ENCODE measurements at places on chromosomes 3 and 15. TPM values are rescaled to one million over a fixed set of nuclear protein-coding genes. Genes with fewer than 3 reads are reported as not detected.

The MESP1 gene
- total RNA-seq, result 0.46 TPM

DNA sequence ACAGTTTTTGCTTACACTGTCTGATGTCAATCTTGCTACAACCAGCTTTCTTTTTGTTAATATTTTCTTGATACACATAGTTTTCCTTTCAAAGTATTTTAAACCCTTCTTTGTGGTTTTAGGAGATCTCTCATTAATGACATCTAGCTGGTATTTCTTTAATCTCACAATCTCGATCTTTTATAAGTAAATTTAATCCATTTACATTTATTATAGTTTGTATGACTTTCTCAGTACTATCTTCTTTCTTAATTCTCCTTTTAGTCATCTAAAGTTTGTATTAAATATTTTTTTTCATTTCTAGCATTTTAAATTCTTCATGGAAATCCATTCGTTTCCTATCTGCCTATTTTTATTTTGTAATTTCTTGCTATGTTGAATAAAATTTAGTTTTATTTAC, 55.4 kb downstream of the MRPL3 start:
- no peak for DNase-seq

DNA sequence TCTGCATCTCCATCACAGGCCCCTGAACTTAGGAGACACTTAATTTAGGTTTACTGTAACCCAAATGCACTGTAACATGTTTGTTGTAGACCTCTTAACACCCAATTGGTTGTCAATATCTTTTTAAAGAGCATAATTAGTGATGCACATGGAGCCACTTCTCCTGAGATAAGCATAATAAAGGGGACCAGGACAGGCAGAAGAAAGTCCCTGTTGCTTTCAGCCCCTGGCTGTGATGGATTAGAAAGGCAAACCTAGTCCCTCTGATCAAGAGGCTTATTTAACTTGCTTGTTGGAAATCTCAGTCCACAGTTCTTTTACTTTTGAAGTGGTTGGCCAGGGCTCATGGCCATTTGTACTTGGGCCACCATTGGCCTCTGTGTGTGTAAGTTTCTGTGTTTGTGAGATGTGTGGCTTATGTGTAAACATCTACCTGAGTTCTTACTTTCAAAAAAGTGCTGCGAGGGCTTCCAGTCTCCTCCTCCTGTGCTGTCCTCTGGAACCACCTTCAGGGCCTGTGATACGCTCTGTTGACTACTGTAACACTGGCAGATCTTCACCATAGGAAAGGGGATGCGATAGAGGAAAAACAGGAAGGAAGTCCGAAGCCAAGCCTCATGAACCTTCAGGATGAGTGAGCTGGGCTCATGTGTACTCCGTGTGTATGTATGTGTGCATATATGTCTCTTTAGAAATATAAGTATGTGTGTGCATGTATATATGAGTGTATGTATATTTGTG, 136.2 kb downstream of the EPHB1 start:
- DNase-seq, result no peak

DNA sequence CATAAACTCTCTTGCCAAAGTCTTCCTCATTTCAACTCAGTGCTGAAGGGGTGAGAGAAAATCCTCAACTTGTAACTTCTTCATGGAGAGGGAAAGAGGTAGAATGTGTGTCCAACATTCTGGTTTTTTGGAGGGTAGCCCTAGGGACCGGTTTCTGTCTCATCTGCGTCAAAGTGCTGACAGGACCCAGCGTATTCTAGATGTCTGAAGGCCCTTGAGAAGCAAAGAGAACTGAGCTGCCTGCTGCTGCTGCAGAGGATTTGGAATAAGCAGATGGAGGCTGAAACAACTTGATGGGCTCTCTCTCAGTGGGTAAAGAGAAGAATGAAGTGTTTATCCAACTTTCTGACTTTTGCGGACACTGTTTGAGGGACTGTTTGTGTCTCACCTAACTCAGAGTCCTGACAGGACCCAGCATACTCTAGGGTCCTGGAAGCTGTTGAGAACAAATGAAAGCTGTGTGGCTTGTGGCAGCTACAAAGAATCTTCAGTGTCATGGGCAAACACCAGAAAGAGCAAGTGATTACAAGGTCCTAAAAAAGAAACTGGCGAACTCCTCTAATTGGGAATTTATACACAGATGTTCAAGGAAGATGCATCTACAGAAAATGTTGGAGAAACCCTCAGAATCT, 174.4 kb downstream of the SI start:
- no peak for DNase-seq

DNA sequence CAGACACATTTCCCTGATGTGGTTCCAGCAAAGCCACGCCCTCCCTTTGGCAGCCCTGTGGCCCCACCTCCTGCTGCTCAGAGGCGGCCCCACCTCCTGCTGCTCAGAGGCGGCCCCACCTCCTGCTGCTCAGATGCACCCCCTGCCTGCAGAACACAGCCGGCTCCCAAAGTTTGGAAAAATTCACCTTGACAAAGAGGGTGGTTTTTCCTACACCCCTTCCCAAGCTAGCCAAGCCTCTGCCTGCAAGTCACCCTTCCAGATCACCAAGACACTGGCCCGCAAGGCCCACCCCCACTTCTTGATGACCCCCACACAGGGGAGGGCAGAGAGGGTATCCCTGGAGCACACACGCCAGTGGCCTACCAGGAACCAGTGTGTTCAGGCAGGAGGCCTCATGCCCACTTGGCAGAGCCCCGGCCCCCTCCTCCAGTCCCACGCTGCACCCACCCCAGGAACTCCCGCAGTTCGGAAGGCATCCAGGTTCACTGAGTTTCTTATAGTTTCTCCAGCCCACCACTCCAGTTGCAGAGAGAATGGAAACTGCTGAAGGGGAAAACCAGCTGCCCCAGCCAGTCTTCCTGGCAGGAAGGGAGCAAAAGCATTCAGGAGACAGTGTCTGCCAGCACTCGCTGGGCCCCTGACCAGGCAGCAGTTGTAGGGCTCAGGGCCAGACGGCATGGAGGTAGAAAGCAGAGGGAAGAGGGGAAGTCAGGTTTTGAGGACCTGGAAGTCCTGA, 2.3 kb upstream of the HAPLN3 start:
- DNase-seq, result peak; percentile 49

GRCh38 chr3:61381745-61382392, 130.6 kb upstream of the FHIT start:
- no peak for DNase-seq

The CEP63 gene
- total RNA-seq, result 26.1 TPM

The SLC22A14 gene
- total RNA-seq, result 0.14 TPM

The IL5RA gene
- not detected for total RNA-seq

The UBAP1L gene
- total RNA-seq, result 0.40 TPM

The DOCK3 gene
- 0.04 TPM for total RNA-seq

- no peak for DNase-seq
Measured at GRCh38 chr3:143383421-143383820, 263.9 kb downstream of the CHST2 start.

DNA sequence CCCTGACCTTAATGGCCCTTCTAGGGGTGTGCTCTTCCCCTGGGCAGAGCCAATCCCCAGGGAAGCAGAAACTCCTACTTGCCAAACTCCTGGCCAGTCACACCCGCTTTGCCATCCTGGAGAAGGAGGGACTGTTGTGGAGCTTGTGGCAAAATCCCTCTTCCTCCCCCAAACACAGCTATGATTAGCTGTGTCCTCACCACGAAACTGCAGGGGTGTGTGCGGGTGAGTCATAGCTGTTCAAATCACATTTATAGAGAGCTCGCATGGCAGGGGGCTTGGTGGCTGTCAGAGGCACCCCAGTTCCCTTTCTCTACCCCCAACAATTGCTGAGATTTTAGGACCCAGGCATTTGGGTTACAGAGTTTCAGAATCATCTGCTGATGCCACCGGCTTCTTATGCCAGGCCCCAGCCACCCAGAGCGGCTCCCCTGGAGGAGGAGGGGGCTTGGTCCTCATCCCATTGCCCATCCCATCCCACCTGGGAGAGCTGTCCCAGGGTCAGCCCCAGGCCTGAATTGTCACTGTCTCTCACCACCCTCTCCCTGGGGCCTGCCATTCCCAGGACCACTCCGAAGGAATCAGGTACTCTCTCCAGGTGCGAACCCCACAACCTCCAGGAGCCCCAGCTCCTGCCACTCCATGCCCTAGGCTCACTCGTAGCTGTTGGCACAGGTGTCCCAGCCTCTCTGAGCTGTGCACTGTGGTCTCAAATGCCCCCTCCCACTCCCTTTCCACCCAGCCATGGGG, 28.8 kb upstream of the MAGEF1 start:
- DNase-seq, result no peak

- no peak for DNase-seq
Measured at GRCh38 chr3:127789990-127790881, 32.1 kb downstream of the MGLL start.

The FAN1 gene
- 11.7 TPM for total RNA-seq

GRCh38 chr3:178655488-178655887, 119.3 kb downstream of the KCNMB2 start:
- no peak for DNase-seq

- no peak for DNase-seq
Measured at GRCh38 chr3:185865247-185865646, 40.4 kb upstream of the IGF2BP2 start.

The TTLL13 gene
- 0.04 TPM for total RNA-seq

The PROS1 gene
- total RNA-seq, result 11.2 TPM

DNA sequence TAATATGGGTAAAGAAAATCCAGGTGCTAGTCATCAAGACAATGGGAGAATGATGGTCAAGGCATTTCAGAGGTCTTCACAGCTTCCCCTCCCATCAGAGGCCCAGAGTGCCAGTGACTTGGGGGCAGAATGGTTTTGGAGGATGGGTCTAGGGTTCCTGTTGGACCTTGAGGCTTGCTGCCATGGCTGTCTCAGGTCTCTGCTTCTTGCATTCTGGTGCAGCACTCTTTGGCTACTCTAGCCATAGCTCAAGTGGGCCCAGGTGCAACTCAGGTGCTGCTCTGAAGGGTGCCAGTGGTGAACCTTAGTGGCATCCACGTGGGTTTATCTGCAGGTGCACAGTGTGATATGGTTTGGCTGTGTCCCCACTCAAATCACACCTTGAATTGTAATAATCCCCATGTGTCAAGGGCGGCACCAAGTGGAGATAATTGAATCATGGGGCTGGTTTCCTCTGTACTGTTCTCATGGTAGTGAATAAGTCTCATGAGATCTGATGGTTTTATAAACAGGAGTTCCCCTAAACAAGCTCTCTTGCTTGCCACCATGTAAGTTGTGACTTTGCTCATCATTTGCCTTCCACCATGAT, 48.5 kb upstream of the PEX5L start:
- DNase-seq, result no peak

GRCh38 chr3:72338942-72339669, 509.1 kb downstream of the SHQ1 start:
- DNase-seq, result peak; percentile 40

DNA sequence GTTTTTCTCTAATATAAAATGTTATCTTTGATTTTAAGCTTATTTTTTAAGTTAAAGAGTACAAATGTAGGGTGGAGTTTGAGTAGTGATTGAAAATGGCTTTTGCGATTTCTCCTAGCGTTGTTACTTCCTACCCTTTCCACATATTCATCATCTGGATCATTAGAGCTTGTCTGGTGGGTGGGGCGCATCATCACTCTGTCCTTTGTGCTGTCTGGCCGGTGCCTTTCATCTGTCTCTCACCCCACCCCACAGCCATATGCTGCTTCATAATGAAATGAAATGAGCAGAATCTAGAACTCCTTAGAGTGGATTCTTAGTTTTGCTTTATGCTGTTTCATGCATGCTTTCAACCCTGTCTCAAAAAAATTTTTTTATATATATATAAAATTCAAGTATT, 44.3 kb downstream of the ATP1B3 start:
- DNase-seq, result no peak

- no peak for DNase-seq
Measured at GRCh38 chr15:43274136-43274535, 7.4 kb upstream of the TGM5 start.

DNA sequence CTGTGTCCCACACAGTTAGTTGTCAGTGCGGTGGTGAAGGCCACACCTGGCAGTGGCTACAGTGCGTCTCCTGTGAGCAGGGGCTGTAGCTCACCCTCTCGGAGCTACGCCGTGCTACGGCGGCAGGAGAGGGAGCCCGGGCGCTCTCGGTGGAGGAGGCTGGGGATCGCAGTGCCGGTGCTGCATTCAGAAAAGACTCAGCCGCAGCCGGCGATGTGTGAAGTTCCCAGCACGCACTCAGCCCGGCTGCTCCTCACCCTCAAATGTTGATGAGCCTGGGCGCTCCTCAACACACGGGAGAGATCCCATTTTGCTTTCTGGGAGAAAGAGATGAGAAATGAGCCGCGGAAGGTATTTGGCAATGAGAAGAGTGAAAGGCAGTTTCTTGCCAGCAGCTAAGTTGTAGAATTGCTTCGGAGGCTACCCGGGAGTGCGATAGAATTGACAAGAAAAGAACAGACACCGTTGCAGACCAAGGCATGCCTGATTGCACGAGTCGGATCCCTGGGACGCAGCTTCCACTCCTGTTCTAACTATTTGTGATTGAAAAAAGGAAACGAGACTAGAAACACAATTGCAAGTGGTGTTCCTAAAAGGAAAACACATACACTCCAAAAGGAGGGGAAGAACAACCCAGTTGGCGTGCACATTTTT, at the start of gene UNC13C:
UNC13C (plus strand) TSS at position 189 of the 654 bp plus-strand sequence. CDS start 34,463 bp downstream, outside the sequence.
- DNase-seq, result no peak

The SMCO1 gene
- not detected for total RNA-seq

DNA sequence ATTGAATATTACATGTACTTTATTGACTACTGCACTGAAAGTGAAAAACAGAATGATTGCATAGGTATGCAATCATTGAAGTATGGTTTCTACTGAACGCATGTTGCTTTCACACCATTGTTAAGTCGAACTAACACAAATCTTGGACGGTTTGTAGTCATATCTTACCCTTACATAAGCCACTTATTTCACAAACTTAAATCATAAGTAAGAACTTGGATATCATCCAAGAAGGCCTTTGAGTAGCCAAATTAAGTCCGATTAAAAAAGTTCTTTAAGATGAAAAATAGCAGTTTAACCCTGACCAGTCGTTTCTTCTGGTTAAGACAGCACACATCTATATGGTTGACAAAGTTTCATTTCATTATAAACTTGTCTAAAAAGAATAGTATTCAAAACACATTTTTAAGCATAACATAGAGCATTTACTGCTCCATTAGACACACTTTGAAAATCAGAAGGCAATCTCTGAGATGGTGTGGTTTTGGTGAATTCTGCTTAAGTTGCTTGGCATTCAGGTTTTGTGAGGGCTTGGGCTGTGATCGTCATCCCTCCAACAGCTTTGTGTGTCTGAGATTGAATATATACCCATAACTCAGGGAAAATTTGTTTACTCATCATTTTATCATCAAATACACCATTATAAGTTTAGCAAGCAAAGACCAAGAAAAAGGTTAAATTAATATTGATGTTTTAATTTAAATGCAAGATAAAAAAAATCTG, 92.2 kb downstream of the NFKBIZ start:
- DNase-seq, result no peak

GRCh38 chr3:95476534-95476933, 1337.9 kb upstream of the EPHA6 start:
- no peak for DNase-seq

DNA sequence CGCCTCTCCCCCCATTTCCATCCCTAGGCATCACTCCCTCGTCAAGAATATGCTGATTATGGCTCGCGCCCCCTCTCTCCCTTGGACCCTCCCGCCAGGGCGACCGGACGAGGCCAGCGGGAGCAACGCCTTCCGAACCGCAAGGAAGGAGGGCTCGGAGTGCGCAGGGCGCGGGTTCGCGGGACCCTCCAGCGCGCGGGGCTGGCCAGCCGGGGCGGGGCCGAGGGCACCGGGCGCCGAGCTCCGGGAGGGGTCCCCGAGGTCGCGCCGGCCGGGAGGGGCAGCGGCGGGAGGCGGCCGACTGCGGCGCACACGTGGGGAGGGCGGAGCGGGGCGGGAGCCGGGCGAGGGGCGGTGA, 483 bp downstream of the EHD4 start:
- DNase-seq, result no peak
